Stimulated activated naive CD8-positive, alpha-beta T cell treated with anti-CD3 and anti-CD28 coated beads, Interleukin-15, Interleukin-2, amounts not matched to agents 100 U/mL and 50 U/mL, for 24 hours (primary cell): ENCODE measurements at places on chromosomes 5 and 9.

GRCh38 chr5:149790276-149790675, 60.2 kb downstream of the PPARGC1B start:
- DNase-seq: no peak

DNA sequence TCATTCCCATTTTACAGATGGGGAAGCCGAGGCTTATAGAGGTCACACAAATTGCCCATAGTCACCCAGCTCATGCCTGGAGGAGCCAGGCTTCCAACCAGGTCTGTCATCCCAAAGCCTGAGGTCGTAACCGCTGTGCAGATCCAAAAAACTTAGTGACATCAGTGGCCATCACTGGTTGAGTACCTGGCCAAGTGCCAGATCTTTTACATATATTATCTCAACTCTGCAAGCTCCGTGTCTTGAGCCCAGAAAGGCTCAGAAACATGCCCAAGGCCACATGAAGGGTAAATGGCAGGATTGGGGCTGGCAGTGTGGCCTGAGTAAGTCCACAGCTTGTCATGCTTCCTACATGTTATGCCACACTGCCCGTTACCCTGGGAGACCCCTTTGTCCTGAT, 13.5 kb downstream of the CFAP77 start:
- DNase-seq: no peak

GRCh38 chr5:124806373-124807077, 60.1 kb upstream of the ZNF608 start:
- DNase-seq: no peak

DNA sequence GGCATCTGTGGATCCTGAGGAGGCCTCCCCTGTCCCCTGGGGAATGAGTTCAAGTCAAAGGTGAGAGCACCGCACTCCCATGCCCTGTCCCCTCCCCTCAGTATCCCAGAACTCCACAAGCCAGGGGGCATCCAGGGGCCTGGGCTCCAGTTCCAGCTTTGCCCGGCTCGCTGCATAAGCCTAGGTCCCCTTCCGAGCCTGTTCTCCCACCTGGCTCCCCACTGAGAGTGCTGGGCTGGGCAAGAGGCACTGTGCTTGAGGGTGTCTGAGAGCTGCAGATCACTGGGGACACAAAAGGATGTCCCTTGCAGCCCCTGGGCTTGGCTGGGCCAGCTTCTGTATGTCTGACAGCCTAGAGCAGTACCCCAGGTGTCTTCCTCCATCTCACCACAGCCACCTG, 4.6 kb downstream of the DOK3 start:
- DNase-seq: no peak
